DMS153 (cell line): ENCODE measurements at places on chromosomes 11 and 22.

DNA sequence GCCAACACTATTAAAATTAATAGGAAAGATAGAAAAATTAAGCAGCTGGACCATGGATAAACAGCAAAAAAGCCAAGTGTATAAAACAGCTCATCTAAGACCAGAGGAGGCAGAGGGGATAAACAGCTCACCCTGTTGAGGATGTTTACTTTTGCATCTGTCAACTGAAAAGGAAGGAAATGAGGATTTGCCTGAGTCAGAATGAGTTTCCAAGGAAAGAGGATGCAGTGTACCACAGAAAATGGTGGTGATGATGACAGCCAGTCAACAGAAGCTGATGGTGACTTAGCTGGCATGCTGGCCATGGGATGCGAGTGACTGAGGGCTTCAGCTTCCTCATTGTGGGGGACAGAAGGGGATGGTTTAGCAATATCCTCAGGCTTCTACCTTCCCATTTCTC lies 183.5 kb downstream of the KIRREL3 start:
- no peak for DNase-seq

- no peak for DNase-seq
These were observed 1391.3 kb downstream of the BRD1 start for GRCh38 chr22:48436201-48436931.

DNA sequence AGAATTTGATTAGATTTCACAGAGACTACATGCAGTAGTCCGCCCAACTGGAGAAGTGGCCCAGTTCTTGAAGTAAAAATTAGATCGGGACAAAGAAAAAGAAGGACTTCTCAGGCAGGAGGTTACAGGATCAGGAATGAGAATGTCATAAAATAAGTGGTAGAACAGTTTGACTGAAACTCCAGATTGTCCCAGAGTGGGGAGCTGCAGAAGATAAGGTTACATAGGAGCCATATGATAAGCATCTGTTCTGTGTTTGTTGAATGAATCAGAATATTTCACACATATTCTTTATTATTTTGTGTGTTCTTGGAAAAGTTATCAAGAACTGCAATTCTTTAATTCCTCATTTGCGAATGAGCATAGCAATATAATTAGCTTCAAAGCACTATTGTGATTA lies 210.6 kb downstream of the AASDHPPT start:
- no peak for DNase-seq

DNA sequence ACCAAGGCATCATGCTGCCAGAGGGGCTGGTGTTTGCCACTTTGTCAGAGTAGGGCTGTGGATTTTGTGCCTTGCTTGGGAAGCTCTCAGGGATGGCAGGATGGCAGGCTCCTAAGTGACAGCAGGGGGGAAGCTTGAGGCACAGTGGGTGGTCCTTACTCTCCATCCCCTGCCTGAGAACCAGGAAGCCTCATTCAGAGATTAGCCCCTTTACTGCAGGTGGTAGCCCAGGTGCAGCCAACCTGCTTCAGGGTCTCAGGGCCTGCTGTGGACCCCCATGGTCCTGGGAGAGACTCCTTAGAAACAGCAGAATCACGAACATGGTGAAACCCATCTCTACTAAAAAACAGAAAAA lies 8.9 kb upstream of the ST3GAL4 start:
- no peak for DNase-seq

- DNase-seq, result no peak
These were observed 13.5 kb downstream of the SPTBN2 start for GRCh38 chr11:66715346-66716085.

DNA sequence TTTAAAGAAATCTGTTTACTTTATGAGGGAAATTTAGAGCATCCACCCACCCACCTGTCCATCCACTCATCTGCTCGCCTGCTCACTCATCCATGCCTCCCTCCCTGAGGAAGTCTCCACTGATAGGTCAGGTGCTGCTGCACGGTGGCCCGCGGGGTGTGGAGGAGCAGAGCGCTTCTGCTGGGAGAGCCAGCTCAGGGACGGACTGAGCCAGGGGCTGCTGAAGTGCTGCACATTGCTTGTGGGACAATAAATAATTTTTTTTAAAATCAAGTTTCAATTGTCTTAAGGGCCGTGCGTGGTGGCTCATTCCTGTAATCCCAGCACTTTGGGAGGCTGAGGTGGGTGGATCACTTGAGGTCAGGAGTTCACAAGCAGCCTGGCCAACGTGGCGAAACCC lies 148.9 kb downstream of the TBC1D22A start:
- DNase-seq, result no peak

- no peak for DNase-seq
These were observed 197.0 kb downstream of the PGR start for GRCh38 chr11:100932474-100933100.

DNA sequence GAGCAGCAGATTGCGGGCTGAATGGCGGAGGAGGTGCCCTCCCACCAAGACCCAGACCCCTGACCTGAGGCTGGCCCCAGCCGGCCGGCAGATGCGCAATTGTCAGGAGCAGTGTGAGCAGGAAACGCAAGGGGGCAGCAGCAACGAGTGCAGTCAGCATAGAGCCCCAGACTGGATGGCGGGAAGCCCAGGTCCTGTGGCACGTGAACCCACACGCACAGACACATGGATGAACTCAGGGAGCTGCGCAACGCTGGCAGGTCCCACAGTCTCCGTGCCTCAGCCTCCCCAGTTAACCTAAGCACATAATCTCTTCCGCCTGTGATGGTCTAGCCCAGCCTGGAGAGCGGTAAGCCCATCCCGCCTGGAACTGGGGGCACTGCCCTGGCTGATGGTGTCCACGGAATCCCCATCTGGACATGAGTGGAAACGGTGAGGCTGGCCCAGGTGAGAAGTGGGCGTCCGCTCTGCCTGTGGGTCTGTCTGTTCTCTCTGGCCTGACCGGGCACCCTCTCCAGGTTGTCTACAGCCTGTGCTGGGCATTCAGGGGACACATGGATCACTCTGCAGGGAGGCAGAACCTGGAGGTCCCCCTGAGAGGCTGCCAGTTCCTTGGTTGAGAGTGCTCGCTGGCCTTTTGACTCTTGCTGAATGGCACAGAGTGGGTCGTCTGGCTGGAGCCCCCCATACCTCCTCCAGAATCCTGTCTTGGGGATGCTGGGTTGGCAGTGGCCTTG lies 626 bp upstream of the TBX10 start:
- DNase-seq, result peak; percentile 32

GRCh38 chr11:2748061-2748813 lies 48.4 kb upstream of the KCNQ1OT1 start:
- no peak for DNase-seq

GRCh38 chr11:111532365-111532709 lies 8.2 kb upstream of the LAYN start:
- no peak for DNase-seq

DNA sequence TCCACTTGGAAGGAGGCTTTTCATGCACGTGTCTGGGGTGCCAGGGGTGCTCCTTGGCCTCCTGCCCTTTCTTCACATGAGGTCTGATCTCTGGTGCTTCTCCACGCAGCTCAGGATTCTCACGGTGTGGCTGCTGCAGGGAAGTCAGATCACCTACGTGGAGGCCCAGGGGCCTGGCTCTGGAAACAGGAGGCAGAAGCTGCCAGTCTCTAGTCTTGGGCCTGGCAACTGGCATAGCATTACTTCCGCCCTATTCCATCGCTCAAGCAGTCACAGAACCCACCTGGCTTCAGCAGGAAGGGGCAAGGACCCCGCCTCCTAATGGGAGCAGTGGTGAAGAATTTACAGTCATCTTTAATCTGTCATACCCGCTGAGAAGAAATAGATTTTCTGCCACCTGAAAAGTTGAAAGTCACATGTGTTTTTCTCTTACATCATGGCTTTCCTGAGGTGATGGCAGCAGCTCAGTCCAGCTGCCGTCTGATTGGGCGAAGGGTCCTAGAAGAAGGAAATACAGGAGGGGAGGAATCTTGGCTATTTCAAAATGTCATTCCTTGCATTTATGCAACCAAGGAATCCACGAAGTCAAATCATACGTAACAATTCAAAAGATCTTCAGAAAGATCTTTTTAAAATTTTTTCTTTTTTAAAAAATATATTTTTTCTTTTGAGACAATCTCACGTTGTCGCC lies 50.1 kb upstream of the DKK3 start:
- DNase-seq, result no peak

DNA sequence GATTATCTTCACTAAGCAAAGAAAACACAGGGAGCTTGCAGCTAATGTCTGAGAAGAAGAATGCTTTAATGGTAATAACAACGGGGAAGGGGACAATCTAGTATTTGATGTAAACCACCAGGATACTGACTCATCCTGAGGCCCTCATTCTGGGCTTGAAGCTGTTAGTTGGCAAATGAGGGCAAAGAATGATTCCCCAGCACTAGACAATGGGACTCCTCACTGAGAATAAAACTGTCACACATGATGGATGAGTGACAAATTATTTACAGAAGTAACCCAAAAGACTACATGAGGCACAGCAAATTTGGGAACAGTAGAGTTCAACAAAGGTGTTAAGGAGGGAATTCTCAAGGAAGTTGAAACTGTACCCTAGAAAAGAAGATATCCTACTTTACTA lies 76.3 kb downstream of the FAM168A start:
- DNase-seq, result peak; percentile 5

DNA sequence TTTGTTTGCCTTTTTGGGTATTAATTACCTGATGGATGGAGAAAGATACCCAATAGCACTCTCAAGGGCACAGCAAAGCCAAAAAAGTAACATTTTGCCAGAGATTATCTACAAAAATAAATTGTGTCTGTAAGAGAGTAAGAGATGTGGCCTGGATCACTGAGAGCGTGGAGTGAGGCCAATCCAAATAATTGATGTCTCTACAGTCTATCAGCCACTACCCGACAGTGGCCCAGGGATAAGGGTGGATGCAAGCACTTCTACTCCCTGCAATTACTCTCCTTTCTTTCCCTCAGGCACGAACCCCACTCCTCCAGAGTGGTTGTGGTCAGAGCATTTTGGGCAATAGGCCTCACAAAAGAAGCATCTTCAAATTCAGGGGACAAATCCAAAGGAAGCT lies 92.3 kb upstream of the ZC3H12C start:
- DNase-seq, result no peak

GRCh38 chr11:60592601-60593000 lies 77.4 kb downstream of the MS4A13 start:
- no peak for DNase-seq

GRCh38 chr22:43878079-43878795 lies 13.6 kb downstream of the PNPLA5 start:
- no peak for DNase-seq

GRCh38 chr22:37148742-37149665 lies 712 bp downstream of the IL2RB start:
- no peak for DNase-seq

DNA sequence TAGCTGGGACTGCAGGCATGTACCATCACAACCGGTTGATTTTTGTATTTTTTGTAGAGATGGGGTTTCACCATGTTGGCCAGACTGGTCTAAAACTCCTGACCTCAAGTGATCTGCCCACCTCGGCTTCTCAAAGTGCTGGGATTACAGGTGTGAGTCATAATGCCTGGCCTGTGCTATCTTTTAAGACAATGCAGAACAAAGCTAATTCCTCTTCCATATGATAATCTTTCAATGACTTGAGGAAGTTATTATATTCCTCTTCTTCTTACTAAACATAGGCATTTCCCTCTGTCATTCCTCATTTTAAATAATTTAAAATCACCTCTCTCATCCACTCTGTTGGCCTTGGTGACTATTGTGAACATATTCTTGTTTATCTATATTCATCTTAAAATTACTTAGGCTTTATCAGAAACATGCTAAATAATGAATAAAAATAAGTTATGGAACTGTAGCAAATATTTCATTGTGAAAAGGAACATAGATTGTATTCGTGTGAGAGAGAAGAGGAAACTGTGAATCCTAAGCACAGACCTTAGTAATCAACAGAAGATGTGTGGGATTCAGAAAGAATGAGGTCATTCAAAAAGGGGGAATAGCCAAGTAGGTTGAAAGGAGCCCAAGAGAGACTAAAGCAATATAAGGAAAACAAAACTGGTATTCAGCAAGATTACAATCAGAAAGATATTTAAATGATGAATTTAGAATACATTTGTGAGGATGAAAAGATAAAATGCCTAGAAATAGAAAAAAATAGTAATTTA lies 269.4 kb downstream of the TTC28 start:
- DNase-seq, result no peak

GRCh38 chr22:39283322-39284141 lies 35.9 kb downstream of the RPL3 start:
- DNase-seq, result no peak

- DNase-seq, result no peak
These were observed 11.9 kb upstream of the MRPL11 start for GRCh38 chr11:66450560-66450959.

DNA sequence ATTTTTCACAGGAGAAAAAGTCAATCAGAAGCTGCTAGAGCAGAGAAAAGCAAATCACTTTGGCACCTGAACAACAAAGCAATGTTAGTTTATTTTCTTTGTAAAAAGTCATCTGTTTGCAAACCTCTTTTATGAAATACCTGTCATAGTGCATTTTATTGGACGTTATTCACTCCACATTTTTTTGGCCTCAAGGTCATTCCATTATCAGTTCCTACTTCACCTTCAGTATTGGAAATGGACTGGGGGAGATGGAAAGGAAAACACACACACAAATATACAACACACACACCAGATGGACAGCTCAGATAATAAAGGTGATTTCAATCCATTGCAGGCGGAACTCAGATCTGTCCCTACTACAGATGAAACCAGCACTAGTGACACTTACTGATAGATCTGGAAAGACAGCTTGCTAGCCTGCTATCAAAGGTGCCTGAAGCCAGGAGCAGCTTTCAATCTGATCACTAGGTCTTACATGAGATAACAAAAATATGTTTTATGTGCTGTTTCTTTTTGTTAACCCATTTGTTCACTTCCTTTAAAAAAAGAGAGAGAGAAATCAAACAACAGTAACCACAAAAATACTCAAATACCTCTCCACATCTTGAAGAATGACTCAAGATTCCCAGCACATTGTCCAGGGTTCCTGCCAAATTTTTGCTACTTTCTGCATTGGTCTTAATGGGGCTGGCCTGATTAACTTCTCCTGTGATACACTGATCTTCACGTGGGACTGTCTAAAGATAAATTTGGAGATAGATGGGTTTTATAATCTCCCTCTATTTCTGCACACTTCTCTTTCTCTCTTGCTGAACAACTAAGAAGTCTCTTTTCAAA lies 844.3 kb upstream of the TENM4 start:
- DNase-seq, result no peak

DNA sequence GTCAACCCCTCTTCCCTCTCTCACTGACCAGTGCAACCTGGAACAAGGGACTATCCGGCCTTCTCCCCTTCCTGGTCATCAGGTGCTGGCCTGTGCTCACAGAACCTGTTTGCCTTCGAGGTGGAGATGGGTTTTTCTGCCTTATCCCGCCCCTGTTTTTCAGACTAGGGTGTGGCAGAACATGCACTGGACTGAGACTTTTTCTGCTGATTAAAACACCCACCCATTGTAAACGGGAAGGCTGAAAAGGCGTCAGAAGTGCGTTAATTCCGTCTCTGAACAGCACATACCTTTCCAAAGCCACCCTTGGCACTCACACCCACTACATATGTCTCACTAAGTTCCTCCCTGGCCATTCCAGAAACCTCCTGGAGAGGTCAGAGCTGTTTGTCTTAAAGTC lies 4.4 kb upstream of the B3GNT6 start:
- DNase-seq, result no peak
